ENCODE measurements at places on chromosomes 16 and 17.

- no peak for DNase-seq
Measured at GRCh38 chr16:63497408-63497807, 1461.2 kb upstream of the CDH8 start.

DNA sequence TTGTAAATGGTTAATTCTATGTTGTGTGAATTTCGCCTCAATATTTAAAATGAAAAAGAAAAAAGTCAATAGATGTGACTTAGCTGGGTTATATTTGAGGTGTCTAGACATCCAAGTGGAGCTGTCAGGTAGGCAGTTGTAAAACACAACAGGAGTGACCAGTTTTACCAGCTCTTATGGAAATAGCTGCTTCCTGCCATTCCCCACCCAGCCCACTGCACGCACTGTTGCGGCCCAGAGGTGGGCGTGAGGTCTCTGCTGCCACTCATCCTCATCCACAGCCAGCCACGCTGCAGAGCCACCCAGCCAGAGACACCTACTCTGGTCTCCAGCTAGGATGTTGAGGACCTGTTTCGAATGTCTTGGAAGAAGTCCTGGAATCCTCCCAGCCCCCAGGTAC, 3.4 kb upstream of the CARD14 start:
- no peak for DNase-seq

DNA sequence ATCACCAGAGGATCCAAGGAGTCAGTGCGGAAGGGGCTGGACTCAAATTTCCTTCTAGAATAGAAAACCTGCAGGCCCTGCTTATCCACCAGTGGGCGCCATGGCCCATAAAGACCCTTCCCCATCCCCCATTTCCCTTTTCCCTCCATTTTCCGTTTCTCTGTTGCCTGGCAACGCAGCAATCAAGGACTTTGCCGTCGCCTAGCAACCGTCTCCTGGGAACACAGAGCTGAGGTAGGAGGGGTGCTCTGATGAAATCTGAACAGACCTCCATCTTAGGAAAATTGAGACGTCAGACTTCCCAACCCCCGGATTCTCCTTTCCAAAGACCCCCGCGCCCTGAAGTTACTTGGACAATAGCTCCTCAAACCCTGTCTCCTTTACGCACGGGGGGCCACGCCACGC, 5.7 kb downstream of the DLG4 start:
- DNase-seq, result peak; percentile 74

DNA sequence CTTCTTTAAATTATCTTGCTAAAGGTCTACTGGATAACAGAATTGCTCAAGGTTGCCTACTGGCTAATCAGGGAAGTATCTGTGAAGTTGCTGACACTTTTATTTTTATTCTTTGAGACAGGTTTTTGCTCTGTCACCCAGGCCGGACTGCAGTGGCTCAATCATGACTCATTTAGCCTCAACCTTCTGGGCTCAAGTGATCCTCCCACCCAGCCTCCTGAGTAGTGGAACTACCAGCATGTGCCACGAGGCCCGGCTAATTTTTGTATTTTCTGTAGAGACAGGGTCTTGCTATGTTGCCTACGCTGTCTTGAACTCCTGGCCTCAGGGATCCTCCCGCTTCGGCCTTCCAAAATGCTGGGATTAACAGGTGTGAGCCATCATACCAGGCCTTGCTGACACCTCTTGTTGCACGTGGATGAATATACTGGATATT, 43.1 kb downstream of the GLG1 start:
- DNase-seq, result peak; percentile 74

DNA sequence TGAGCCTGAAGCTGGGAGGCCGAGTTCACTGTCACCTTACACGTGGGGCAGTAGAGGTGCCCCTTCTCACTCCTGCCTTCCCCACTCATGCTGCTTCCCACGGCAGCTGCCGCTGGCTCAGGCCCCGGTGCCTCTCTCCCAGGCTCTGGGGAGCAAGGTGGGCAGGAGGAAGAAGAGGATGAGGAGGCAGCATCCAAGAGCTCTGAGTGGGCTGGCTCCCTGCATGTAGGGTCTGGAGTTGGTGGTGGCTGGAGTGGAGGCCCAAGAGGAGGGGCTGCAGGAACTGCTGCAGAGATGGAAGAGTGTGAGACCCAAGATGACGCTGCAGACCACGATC, 8.9 kb downstream of the NKIRAS2 start:
- no peak for DNase-seq

DNA sequence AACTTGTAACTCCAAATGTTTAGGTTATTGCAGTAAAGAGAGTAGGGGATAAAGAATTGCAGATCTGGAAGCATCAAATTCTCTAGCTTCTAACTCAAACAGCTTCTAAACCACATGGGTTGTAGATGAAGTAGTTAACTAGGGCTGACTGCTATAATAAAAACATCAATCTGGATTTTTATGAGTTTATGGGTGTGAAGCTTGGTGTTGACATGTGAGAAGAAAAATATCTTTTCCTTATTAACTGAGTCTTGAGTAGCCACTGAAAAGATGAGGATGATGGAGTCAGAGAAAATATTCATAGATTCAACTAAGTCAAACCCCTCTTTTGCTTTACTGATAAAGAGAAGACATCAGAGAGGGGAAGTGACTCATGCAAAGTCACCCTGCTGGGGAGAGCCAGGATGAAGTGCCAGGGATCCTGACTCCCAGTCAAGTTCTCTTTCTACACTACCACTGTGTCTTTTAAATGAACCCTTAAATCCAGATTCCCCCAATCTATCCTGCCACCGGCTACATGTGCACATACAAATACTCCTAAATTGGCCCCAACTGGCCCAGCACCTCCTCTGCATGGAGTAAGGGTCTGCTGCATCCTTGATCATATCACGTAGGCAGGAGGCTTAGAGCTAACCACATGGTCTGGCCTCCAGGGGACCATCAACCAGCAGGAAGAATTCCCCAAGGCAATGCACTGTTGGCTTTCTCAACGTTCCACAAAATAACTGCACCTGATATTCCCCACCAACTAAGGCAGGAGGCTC, 264.0 kb upstream of the CCL2 start:
- DNase-seq, result peak; percentile 13

DNA sequence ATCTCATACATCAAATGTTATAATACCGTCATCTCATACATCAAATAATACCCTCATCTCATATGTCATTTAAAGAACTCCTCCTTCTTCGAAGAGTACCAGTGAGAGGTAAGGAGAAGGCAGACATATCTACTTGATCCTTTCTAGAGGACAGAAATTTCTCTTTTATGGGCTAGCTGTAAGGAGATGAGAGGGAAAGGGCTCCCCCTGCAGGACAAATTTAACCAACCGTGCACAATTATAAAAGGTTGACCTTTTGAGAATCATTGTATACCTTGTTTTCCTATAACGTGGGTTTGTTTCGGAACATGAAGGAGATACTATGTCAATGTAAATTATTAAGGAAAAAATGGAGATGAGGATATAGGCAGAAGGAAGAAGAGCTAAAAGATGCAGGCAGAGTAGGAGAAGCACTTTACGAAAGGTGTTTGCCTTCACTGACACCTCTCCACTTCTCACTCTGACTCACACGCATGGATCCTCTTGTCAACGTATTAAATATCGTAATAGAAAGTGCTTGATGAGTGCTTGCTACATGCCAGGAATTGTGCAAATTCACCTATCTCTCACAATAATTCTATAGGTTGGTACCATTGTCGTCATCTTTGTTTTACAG, 465.9 kb upstream of the ERCC4 start:
- peak; percentile 66 for DNase-seq

DNA sequence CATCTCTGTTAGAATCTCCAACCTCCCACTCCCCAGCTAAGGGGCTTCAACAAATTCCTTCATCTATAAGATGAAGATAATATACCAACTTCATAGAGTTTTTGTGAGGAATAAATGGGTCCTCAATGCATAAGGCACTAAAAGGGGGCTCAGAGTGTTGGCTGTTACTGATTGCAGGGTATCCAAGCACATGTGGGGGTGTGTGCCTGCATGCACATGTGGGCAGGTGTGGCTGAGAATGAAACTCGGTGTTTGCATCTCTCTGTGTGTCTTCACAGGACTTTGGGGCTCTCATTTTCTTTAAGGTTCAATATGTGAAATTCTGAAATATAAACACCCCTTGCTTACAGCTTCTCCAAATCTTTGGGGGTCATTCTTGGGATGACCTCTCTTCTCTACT, 4.1 kb upstream of the PPP1R9B start:
- no peak for DNase-seq

DNA sequence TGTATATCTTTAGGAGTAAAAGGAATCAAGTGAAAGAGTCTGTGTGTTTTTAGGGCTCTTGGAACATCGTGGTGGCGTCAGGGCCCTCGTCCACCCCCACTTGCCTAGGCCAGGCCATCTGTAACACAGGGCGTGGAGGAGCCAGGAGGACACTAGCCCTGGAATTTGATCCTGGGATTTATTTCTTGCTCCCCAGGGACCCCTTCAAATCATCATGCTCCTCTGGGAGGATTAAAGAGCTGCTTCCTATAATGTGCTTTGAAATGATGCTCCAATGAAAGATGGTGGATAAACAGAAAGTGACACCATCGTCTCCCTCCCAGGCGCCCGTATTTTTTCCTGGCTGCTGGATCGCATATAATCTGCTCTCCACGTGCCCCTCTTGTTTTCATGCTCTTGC, 113.3 kb downstream of the AATF start:
- DNase-seq, result no peak

DNA sequence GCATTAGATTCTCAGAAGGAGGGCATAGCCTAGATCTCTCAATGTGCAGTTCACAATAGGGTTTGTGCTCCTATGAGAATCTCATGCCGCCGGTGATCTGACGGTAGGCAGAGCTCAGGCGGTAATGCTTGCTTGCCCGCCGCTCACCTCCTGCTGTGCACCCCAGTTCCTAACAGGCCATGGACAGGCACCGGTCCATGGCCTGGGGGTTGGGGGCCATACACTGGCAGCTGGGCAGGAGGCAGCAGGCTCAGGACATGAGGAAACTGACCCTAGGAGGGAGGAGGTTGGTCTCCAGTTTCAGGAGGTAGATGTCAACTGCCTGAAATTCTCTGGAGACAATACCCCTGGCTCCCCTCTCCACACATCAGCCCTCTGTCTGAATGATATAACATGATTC, 245.0 kb upstream of the CACNG5 start:
- no peak for DNase-seq

DNA sequence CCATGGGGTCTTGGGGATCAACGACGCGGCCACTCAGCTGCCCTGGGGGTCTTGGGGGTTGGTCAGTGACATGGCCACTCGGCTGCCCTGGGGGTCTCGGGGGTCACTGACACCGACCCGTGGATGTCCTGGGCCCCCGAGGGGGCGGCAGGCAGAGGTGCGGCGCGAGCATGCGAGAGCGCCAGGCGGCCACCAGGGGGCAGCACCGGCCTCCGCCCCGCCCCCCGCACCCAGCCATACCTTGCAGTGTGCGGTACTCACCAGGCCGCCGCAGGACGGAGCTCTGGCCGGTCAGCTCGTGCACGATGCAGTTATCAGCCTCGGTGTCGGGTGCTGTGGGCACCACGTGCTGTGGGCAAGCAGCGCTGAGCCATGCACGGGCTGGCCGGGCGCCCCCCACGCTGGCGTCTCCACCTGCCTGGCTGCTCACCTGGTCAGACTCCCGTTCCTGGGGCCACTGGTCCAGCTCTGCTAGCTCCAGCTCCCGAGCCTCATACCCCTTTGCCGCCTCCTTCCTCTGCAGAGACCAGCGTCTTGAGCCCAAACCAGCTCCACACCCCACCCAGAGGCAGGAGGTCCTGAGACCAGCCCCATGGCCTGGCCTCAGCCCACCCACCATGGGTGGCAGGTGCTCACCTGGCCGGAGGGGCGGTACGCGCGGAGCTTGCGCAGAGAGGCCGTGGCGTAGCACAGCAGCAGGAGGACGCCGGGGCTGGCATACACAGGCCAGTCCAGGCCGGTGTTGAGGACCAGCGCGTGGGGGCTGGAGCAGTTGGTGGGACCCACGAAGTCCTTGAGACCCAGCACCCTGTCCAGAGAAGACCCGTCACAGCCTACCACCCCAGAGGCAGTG, 31.2 kb downstream of the CTU2 start:
- peak; percentile 56 for DNase-seq

GRCh38 chr16:64278196-64278595, 843.7 kb downstream of the CDH11 start:
- DNase-seq, result peak; percentile 1

DNA sequence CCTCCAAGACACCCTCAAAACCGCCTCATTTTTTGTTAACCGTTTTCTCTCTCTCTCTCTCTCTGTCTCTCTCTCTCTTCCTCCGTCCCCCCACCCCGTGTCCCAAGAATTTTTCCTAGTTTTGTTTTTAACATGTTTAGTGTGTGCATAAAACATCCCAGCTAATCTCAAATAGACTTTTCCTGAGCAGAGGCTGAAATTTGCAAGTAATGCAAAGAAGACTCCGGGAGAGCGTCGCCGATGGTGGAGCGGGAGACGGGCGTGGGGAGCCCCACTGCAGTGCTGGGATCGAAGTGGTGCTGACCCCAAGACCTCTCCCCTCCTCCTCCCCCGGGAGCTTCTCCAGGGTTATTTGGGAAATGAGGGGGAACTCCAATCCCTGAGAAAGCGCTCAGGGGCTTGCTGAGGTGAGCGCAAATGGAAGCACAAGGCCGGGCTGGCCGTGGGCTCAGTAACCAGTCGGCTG, 4.7 kb upstream of the DLX4 start:
- no peak for DNase-seq

DNA sequence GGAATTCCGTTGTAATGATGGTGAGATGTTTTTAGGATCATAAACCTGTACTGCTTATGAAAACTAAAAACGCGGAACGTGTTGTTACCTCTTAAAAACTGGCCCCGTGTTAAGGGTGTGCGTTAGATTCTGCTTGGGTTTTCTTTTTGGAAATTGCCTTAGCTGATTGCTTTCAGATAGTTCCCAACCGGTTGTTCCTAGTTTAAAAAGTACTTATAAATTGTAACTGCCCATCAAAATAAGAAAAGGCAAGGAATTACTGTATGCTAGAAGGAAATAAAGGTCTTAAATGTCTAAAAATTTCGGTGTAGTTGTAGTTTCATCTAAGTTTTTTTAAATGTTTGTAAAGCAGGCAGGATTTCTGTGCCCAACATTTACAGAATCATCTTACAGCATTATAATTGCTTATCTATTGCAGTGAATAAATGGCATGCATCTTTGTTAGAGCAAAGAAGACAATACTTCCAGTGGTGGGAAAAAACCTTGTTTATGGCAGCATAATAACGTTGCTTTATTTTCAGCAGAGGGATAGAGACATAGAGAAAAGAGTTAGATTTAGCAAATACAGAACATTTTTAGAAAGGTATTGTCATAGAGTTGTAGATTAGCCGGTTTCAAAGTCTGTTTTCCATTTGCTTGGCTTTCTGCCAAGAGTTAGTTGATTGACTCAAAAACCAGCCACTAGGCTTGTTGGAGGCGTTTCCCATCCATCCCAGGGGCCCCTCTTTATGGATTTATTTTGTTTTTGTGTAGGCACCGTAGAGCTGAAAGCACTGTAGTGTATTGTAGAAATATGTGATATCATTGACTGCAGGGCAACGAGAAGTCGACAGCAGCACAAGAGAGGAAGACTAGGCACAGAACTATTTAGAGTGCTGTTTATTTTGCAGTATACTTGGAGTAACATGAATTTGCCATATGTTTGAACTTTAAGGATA, 1.7 kb downstream of the PPM1D start:
- peak; percentile 79 for DNase-seq

- DNase-seq, result no peak
Measured at GRCh38 chr16:27202923-27203506, 311 bp upstream of the KDM8 start.

- DNase-seq, result no peak
Measured at GRCh38 chr17:1906662-1907101, 76.9 kb downstream of the RPA1 start.

GRCh38 chr17:49508061-49508865, 13.2 kb downstream of the NGFR start:
- DNase-seq, result peak; percentile 51
